ENCODE measurements at places on chromosomes 4 and X.

DNA sequence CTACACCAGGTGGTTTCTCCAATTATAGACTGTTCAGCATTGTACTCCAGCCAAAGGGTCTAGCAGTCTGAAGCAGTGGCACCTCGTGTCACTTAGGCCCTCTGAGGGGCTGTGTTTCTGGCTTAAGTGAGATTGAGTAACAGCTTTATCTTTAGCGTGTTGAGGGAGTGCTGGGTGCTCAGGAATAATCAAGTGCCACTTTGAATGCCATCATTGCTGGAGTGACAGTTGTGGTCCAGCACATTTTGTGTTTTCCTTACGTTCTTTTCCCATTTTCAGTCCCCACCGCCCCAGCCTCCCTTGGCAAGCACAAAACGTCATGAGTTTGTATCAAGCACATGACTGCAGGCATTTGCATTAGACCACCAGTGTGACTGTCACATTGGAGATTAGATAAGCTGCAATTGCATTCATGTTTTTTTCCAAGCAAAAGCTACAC is 58.7 kb downstream of the FNIP2 start:
- DNase-seq: no peak

GRCh38 chrX:124736553-124737270 is 390.3 kb downstream of the SH2D1A start:
- no peak for DNase-seq

- DNase-seq: peak; percentile 56
These were observed 390.1 kb downstream of the ANKRD50 start for GRCh38 chr4:124322234-124323065.

DNA sequence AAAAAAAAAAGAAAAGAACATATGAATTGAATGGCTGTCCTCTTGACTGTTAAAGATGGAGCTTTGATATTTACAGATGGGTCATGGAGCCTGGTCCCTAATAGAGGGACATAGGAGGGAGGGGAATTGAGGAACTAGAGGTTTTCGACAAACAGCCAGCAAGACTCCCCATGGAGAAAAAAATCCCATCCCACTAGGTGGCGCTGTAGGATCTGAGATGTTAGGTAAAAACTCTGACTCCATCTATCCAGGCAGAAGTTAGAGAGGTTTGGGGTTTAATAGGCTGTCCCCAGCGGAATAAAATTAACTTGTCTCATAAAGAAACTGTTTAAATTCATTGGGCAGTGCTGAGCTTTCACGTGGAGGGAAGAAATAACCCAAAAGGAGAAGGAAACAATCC is 45.9 kb downstream of the HMGB2 start:
- DNase-seq: peak; percentile 37

DNA sequence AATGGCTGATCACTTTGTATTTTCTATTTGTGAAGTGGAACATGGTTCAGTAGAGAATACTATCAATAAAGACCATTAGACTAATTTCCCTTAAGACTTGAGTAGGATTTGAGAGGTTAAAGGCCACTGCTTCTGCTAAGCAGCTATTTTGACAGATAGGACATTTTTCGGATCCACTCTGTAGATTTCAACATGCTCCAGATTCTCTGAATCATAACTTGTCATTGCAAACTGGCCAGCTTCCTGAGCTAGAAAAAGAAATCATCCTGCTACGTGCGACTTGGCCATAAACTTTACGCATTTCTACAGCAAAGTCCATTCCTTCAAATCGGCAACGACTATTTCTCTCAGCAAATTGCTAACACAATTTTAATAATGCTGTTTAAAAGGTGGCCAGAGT is 55.2 kb downstream of the MGST2 start:
- DNase-seq: no peak

DNA sequence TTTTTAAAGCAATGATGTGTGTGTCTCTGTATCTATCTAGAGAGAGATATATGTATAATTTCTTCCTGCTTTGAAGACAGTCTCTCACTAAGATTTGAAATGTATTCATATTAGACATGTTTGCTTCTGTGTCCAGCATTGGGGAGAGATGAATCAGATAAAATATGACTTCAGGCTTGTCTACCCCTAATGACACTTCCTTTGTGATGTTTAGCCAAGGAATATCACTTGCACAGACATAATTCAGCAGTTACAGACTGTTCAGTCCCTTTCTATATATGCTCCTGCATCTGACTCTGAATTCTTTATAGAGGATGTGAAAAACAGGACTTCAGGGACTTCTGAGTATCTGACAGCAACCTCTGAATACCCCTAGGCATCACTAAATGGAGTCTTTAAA is 158.4 kb downstream of the DCLK2 start:
- no peak for DNase-seq

GRCh38 chr4:152064753-152065152 is 303.9 kb upstream of the GATB start:
- DNase-seq: no peak

- no peak for DNase-seq
These were observed 359.6 kb downstream of the IL1RAPL1 start for GRCh38 chrX:28946846-28947245.

DNA sequence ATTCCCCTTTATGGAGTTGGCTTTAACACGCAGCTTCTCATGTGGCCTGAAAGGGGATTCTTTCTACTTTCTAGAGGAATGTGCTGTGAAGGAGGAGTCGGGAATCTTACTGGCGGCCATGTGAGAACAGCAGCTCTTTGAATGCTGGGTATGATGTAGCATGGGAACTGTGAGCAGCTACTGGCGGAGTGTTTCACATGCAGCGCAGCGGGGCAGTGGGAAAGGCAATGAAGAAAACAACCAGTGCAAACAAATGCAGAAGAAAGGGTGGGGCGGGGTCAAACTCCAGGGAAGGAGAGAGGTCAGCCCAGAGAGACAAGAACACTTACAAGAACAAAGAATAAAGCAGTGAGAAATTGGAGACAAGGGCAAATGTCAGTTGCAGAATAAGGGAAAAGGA is 363.8 kb upstream of the FTHL17 start:
- no peak for DNase-seq

- DNase-seq: no peak
These were observed 41.2 kb upstream of the SMAD1 start for GRCh38 chr4:145440292-145441007.

DNA sequence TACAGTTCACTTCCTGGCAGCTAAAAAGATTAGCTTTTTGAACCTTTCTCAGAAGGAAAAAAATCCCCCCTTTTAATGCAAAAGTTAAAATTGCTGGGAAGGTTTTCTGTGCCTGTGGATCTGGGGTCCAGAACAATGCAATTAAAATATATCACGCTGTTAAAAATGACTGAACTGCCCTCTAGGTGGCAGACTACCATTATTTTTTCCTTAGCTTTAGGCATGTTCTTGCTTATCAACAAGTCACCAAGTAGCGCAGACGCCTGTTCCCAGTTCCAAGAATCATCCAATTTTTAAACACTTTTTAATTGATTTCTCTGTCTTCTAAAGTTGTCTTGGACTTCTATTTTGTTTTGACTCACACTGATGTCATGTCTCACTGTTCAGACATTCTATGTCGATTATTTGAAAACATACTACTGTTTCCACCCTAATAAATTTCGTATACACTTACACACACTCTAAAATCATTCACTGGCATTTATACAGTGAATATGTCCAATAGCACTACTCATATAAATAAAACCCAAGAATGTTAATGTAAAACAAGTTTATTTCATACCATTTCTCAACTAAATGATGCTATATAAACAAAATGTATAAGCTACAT is 661.6 kb downstream of the RAPGEF2 start:
- peak; percentile 1 for DNase-seq

DNA sequence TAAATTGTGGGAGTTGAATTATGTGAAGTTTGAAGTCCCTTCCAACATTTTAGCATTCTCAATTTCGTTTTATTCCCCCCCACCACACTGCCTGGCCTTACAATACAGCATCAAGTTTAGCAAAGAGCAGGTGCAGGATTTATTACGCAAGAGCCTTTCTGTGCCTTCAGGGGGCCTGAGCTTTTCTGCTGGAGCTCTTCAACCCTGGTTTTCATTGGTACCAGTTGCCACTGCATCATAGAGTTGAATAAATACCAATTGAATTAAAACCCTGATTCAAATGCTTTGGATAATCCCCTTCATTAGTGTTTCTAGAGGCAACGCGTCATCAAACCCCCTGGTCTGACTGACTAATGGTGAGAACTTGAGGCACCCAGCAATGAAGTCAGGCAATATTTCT is 43.6 kb upstream of the KIT start:
- no peak for DNase-seq

- no peak for DNase-seq
These were observed 603.2 kb upstream of the FAM241A start for GRCh38 chr4:111542056-111542455.

DNA sequence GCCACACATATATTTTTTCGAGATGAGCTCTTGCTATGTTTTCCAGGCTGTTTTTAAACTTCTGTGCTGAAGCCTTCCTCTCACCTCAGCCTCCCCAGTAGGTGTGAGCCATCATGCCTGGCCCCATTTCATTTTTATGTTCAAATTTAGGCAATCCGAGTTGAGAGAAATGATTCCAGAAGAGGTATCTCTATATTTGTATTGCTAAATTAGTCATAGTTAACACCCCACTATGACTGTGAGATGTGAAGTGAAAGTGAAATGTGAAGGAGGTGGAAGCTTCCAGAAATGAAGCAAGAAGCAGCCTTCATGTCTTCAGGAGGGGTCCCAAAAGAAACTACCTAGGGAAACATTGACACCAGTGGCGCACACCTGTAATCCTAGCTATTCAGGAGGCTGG is 17.7 kb downstream of the APELA start:
- no peak for DNase-seq

DNA sequence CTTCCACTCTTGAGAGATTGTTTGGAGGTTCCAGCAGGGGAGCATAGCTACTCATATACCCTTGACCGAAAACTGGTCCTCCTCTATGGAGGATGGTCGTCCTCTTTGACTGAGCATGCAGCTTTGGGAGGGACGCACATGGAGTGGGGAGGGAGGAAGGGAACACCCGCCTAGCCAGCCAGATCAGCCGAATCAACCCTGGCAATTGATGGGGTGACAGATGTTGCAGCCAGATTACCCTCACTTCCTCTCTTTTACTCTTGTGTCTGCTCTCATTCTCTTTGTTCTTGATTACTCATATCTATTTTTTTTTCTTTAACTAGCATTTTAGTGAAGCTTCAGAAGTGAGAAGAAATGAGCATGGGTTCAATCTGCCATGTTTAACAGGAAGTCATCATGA is 19.6 kb downstream of the MGST2 start:
- DNase-seq: no peak

- DNase-seq: no peak
These were observed 88.3 kb downstream of the NRK start for GRCh38 chrX:105910563-105911105.

- no peak for DNase-seq
These were observed 5.8 kb downstream of the RPS4X start for GRCh38 chrX:72271091-72271788.

DNA sequence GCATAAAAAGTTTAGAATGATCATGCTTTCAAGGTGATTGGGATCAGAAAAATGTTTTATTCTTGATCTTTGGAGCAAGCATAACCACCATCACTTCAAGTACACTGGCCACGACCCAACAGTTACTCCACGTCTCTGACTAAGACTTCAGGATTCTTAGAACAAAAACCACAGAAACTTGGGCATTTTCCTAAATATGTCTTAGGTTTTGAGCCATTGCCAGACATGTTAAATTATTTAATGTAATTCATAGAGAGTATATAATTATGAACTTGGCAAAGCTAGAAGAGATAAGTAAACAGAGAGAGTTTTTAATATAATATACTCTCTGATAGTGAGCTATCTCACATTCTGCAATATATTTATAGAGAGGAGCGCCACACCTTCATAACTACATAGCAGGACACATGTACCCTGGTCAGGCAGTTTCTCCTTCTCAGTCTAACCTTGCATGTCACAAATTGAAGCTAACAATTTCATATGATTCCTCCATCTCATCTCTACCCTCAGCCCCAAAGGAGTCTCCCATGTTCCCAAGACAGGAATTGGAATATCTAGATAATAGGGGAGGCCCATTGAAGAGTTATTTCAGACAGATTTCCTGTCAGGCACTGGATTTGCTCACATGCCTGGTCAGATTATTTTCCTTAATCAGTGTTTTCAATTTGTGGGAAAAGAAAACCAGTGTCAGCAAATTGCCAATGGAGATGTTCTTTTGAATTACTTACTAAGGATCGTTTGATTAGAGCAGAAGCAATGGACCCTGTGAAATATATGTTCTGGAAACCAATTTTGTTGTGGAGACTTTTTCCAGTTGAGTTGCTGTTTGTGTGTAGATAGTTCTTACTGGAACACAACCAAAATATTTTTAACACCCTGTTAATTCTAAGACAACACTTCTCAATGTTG is 61.7 kb upstream of the GUCY1A1 start:
- DNase-seq: no peak

GRCh38 chr4:15541941-15542340 is 72.3 kb downstream of the CC2D2A start:
- no peak for DNase-seq

- no peak for DNase-seq
These were observed 775.6 kb downstream of the STIM2 start for GRCh38 chr4:27635936-27636913.

DNA sequence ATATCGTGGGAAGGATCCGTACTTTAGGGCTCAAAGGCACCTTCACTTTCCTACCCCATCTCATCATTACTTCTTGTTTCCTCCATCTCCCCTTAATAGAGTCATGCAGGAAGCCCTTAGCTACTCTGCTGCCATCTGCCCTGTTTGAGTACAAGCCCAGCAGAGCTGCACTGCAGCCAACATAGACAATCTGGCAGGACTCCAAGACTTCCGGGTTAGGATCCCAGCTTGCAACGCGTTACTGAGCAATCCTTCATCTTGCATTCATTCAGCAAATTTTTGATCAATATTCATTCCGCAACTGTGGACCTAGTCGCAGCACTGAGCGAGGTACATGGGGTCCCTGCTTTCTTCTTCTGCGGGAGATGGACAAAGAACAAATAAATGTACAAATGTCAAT is 344.9 kb downstream of the BCOR start:
- no peak for DNase-seq

DNA sequence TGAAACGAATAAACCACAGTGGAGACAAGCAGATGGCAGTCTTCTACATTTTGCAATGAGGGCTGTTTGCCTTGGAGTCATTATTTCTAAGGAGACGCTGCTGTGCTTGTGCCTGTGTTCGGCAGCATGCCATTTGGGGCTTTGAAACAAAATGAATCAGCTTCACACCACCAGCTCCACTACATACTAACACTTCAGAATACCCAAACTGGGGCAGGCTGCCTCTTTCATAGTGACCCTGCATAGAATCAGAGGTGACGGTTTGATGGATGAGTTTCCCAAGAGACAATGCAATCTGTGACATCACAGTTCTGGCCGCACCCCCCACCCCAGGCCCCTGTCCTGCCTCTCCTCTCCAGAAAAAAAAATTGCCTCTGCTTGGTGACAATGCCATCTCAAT is 57.1 kb upstream of the MID1 start:
- no peak for DNase-seq

DNA sequence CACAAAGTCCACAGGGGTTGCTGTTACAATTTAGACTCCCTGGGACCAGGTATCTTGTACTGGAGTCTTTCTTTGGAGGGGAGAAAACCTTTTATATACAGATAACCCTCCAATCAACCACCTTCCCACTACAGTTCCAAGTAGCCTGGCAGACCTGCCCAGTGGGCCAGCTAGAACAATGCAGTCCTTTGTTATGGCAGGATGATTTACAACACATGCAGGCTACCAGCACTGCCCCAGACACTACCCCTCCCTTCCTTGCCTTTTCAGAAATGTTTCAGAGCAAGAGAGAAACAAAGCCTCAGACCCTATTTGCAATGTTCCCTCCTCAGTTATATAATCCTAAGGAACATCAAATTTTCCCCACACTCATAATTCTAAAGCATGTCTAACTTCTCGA is 11.1 kb downstream of the RASL11B start:
- no peak for DNase-seq
